ENCODE measurements at places on chromosomes 6 and 20.

GRCh38 chr6:105482227-105482844 lies 79.5 kb upstream of the PREP start:
- H3K27me3 ChIP-seq: no peaks in the 10 kb centered on the region
- no peaks in the 10 kb centered on the region for H3K36me3 ChIP-seq
- H3K27ac ChIP-seq: no peak overlapping the region
- peaks cover 15% of the 10 kb centered on the region for H3K4me1 ChIP-seq
- peak; percentile 77 for DNase-seq

DNA sequence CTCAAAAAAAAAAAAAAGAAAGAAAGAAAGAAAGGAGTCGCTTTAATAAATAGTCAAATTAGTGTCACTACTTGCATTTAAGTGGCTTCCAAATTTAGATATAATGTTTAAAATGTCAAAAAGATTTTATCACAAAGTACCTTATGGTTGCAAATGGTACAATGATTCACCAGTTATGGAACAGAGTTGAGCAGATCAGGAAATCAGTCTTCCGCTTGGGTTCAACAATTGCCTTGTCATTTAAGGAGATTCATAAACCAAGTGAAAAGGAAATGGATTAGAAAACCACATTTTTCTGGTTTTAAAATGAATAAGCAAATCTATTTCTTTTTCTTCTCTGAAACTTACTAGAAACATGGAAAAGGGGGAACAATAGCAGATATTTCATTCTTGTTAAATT lies 94.8 kb upstream of the PTPRT start:
- H3K36me3 ChIP-seq: no peaks in the 10 kb centered on the region
- DNase-seq: no peak
- H3K4me3 ChIP-seq: no peak overlapping the region
- H3K27me3 ChIP-seq: peaks cover 4% of the 10 kb centered on the region

DNA sequence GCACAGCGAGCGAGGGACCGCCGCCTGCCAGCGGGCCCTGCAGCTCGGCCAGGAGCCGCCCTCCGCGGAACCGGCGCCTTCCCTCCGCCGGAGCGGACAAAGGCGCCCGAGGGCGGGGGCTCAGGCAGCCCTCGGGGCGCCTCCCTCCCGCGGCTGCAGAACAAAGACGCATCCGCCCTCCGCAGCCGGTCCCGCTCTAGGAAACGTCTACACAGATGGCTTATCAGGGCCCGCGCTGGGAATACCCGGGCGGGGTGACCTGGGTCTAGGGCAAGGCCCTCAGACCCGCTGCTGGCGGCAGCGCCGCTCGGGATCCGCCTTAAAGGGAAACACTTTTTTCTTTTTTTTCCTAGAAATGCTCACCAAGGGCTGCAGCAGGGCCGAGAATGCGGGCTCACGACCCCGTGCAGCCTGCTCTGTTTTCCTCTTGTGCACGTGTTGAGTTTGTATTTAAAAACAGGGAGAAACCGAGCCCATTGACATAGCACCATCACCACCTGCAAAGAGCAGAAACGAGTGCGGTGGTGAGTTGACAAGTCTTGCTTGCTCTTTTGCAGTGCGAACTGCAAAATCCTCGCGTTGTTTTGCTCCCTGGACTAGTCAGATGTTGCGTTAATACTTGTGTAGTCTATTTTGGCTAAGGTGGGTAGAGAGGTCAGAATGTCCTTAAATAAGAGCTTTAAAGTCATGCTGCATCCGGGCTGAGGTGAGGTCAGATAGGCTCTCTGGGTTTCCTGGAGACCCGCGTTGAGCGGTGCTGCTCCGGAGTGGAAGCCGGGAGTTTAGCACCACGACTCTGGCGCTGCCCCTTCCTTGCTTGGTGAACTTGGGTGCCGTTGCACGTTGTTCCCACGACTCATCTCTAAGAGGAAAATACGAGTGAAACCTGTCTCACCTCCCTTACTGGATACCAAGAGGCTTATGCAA lies 1.1 kb upstream of the RPS6KA2 start:
- H3K4me1 ChIP-seq: peaks cover 12% of the 10 kb centered on the region
- no peaks in the 10 kb centered on the region for H3K27me3 ChIP-seq
- DNase-seq: no peak
- H3K36me3 ChIP-seq: no peaks in the 10 kb centered on the region
- peak overlapping the region; percentile 33 for H3K4me3 ChIP-seq
- H3K27ac ChIP-seq: peak overlapping the region; percentile 93

- H3K27me3 ChIP-seq: no peaks in the 10 kb centered on the region
- no peaks in the 10 kb centered on the region for H3K4me1 ChIP-seq
- H3K27ac ChIP-seq: no peak overlapping the region
- H3K4me3 ChIP-seq: no peak overlapping the region
- DNase-seq: no peak
Observed at GRCh38 chr6:25960734-25961133, 1.9 kb upstream of the TRIM38 start.

GRCh38 chr20:38658879-38659596 lies 57.4 kb downstream of the ARHGAP40 start:
- H3K36me3 ChIP-seq: no peaks in the 10 kb centered on the region
- peak; percentile 19 for DNase-seq
- H3K27ac ChIP-seq: no peak overlapping the region
- no peaks in the 10 kb centered on the region for H3K4me1 ChIP-seq
- peaks cover 7% of the 10 kb centered on the region for H3K27me3 ChIP-seq

DNA sequence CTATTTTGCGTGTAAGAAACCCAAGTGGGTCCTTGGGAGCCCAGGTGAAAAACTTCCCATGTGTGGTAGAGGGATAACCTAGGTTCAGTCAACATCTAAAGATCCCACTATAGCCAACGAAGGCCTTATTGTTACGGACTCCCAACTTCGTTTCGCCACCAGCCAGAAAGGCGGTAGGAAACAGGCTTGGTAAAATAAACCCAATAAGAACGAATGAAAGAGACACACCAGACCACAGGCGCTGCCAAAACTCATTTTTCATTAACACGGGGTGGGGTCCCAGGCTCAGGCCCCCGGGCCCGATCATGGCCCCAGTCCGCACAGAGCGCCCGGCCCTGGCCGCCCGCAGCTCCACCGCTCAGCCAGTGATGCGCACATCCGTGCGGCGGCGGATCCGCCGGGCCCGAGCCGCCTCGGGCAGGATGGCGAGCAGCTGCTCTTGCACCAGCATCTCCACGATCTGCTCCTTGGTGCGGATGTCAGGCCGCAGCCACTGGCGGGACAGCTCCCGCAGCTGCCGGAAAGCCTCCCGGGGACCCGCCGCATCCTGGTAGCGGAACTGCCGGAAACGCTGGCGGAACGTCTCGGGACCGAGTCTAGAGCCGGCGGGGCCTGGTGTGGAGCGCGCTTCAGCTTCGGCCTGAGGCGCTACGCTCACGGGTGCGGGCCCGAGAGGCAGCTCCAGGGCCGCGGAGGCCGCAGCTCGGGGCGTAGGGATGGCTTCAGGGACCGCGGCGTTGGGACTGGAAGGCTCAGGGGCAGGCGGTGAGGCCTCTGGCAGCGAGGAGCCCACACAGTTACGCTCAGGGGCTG lies 709 bp downstream of the SCAND1 start:
- H3K27ac ChIP-seq: peak overlapping the region; percentile 98
- peak overlapping the region; percentile 70 for H3K4me3 ChIP-seq
- H3K4me1 ChIP-seq: peaks cover 13% of the 10 kb centered on the region
- no peak for DNase-seq
- peaks cover 8% of the 10 kb centered on the region for H3K36me3 ChIP-seq

GRCh38 chr6:72930556-72931132 lies 294.7 kb downstream of the KHDC1L start:
- no peak overlapping the region for H3K27ac ChIP-seq
- no peak for DNase-seq

DNA sequence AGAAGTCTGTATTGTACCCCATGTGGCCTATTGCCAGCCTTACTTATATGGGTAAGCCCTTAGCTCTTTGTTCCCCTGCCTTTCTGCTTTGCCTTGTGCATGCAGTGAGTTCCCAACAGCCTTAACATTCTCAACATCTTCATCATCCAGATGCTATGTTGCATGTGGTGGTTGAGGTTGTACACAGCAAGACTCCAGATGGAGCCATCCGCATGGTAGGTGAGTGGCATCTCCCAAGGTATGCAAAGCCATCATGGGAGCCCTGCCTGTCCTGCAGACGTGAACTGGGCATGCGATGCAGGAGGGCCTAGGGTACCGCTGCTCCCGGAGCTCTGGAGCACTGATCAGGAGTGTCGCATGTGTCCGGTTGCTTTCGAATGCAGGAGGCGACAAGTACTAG lies 16.1 kb downstream of the CEP43 start:
- H3K36me3 ChIP-seq: peaks cover 19% of the 10 kb centered on the region
- no peak overlapping the region for H3K27ac ChIP-seq
- no peak for DNase-seq
- H3K27me3 ChIP-seq: no peaks in the 10 kb centered on the region

GRCh38 chr6:124676033-124676432 lies 286.2 kb upstream of the RNF217 start:
- no peaks in the 10 kb centered on the region for H3K4me1 ChIP-seq
- DNase-seq: no peak
- H3K27ac ChIP-seq: no peak overlapping the region
- H3K4me3 ChIP-seq: no peak overlapping the region
- H3K36me3 ChIP-seq: no peaks in the 10 kb centered on the region

GRCh38 chr6:139752086-139752485 lies 377.6 kb upstream of the CITED2 start:
- H3K36me3 ChIP-seq: no peaks in the 10 kb centered on the region
- H3K27me3 ChIP-seq: no peaks in the 10 kb centered on the region
- H3K27ac ChIP-seq: no peak overlapping the region
- no peak for DNase-seq
- no peak overlapping the region for H3K4me3 ChIP-seq

GRCh38 chr6:134288538-134289203 lies 29.2 kb downstream of the SGK1 start:
- no peak for DNase-seq
- no peaks in the 10 kb centered on the region for H3K36me3 ChIP-seq
- no peaks in the 10 kb centered on the region for H3K4me1 ChIP-seq
- H3K4me3 ChIP-seq: no peak overlapping the region
- H3K27ac ChIP-seq: peak overlapping the region; percentile 33
- no peaks in the 10 kb centered on the region for H3K27me3 ChIP-seq

- DNase-seq: peak; percentile 97
- no peaks in the 10 kb centered on the region for H3K27me3 ChIP-seq
- H3K27ac ChIP-seq: no peak overlapping the region
- H3K36me3 ChIP-seq: no peaks in the 10 kb centered on the region
- peaks cover 5% of the 10 kb centered on the region for H3K4me1 ChIP-seq
Observed at GRCh38 chr20:58471193-58472164, 43.7 kb downstream of the APCDD1L start.

DNA sequence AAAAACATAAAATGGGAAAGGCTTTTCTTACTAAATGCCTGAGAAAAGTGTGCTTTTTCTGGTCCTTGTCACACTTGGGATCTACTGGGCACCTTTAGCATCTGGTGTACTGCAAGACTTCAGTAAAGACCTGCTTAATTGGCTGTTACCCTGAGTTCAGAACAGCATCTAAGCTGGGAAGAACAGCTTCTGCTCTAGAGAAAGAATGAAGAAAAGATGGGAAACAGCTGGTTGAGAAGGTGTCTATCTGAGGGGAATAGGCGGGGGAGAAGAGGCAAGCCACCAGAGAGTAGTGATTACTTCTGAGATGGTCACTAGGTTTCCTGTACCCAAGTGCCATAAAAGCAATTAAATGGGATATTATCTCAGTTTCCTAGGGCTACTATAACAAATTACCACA lies 128.2 kb upstream of the SPACA1 start:
- DNase-seq: no peak
- H3K4me1 ChIP-seq: no peaks in the 10 kb centered on the region
- H3K27ac ChIP-seq: no peak overlapping the region
- no peaks in the 10 kb centered on the region for H3K27me3 ChIP-seq

DNA sequence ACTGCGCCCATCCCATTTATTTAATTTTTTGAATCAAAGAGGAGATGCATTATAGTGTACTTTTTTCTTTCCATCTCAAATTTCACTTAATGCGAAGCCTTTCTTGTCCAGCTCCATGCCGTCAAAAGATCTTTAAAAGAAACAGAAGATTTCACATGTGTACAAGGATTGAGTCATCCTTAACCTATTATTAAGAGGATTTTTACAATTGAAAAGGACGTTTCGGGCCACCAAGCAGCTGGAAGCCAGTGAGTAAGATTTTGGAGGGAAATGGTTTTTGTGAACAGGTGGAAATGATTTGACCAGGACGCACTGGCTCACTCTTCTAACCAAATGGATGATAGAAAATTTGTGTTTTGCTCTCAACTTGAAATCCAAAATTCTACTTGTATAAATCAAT lies 15.1 kb upstream of the CCDC170 start:
- H3K27me3 ChIP-seq: no peaks in the 10 kb centered on the region
- H3K4me3 ChIP-seq: no peak overlapping the region
- H3K4me1 ChIP-seq: no peaks in the 10 kb centered on the region
- H3K27ac ChIP-seq: no peak overlapping the region

- DNase-seq: peak; percentile 17
- H3K27ac ChIP-seq: no peak overlapping the region
- H3K4me3 ChIP-seq: no peak overlapping the region
- H3K36me3 ChIP-seq: no peaks in the 10 kb centered on the region
- no peaks in the 10 kb centered on the region for H3K27me3 ChIP-seq
Observed at GRCh38 chr6:12844284-12845223, 128.0 kb downstream of the PHACTR1 start.

DNA sequence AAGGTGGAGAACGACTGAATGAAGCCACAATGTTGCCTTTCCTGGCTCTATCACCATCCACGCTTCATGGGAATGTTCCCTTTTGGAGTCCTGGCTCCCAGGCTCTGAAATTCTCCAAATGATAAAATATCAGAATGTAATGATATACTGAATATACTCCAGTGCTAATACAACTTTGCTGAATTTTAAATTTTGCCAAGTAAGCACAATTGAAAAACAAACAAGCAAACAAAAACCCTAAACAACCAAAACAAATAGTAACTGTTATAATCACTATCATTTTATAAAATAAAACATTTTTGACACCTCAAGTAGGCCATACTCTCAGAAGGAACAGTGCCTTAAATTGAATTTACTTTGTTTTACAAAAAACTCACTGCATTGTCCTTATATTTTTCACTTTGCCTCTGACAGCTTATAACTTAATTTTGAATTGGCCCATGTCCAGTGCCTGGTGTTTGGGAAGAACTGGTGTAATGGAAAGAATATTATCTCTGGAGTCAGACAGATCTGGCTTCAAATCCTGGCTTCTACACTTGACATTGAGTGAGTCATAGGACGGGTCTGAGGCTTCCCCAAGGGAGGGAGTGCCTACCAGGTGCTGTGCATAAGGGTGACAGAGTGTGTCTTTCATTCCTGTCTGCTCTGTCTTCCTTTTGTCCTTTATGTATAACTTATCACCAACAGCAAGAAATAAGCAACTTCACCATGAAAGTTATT lies 698.3 kb downstream of the EPM2A start:
- no peak overlapping the region for H3K4me3 ChIP-seq
- H3K36me3 ChIP-seq: no peaks in the 10 kb centered on the region
- no peaks in the 10 kb centered on the region for H3K27me3 ChIP-seq
- H3K4me1 ChIP-seq: no peaks in the 10 kb centered on the region
